ENCODE measurements at places on chromosomes 7 and 10.

DNA sequence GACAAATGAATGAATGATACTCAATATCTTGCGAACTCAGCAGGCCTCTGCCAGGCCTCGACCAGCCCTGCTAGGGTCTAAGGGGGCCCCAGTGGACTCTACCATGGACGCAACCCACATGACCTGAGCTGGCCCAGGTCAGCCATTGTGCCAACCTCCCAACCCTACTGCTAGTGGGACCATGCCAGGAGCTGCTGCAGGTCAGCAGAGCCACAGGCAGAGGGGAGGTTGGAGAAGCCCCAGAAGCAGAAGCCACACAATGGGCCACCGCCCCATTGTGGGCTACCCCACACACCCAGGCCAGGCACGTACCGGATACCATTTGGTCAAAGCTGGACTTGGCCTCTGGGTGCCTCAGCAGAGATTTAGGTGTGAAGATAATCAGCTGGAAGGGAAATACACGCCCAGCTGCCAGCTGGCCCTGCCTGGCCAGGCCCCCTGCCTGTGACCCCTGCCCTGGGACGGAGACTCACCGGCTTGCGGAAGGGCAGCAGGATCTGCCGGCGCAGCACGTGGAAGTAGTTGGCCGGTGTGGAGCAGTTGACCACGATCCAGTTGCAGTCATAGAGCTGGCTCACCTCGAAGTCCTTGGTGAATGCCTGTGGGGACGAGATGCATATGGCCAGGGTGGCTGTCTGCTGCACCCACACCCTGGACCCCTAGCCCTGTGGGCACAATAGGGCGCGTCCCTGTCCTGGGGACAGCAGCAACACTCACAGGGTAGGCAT, 24.5 kb downstream of the OGDHL start:
- no peak for DNase-seq

GRCh38 chr7:3338161-3338560, 37.1 kb downstream of the SDK1 start:
- no peak for DNase-seq

- no peak for DNase-seq
These were observed 237.4 kb downstream of the FOXP2 start for GRCh38 chr7:114652041-114652440.

- DNase-seq: no peak
These were observed 174.4 kb downstream of the ST7 start for GRCh38 chr7:117127585-117128168.

DNA sequence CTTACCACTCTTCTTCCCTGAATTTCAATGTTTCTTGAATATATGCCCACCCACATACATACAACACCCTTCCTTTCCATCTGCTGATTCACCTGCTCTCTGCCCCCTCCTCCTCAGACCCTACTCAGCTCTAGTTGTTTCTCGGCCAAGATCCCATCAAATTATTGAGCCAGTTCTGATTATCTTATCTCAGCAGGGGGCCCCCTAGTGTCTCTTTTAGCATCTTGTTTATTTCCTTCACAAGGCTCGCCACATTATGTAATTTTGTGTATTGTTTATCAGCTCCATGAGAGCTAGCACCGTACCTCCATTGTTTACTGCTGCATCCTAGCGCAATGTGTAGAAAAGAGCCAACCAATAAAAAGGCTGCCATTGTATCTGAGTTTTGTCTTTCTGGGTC, 71.9 kb downstream of the FAM13C start:
- DNase-seq: no peak

DNA sequence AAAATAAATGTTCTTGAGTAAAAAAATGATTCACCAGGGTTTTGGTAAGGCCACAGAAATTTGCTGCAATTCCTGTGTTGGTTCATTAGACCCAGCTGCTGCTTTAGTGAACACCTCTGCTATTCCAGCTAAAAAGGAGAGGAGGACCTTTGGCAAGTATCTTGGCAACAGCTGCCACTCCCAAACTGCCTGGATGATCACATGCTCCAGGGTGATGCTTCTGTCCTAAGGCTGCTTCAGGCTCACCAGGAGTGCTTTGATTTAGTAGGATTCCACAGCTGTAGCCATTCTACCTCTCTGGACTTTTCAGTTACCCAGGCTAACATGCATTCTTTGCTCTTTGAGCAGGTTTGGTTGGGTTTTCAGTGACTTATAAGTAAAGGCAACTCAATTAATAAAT, 82.6 kb upstream of the NPVF start:
- no peak for DNase-seq

DNA sequence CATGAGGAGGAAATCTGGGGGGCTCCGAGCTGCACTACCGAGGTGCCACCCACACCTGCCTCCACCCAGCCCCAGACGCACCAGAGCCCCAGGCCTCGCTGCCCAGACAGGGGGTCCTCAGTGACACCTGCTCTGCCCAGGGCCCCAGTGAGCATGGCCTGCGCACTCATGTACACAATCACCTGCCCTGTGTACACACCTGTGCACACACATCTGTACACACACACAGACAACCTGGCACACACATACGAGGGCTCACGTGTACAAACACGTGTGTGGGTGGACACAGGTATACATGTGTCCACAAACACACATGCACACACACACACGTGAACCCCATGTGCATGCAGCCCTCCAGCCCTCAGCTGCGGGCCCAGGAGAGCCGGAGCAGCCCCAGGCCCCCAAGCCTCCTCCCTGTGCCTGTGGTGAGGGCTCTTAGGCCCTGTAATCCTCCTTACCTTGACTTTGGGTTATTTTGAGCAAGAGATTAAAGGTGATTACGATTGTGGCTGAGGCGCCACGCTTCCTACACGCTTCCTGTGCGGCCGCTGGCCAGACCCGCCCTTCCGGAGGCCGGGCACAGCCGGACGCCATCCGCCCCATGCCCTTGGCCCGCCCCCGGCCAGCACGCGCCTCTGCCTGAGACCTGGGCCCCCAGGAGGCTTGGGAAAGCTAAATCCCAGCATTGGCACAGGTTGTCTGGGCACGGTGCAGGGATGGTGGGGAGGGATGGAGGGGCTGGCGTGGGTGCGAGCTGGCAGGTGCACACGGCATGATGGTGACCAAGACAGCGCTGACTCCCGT, 71.9 kb downstream of the ELFN1 start:
- DNase-seq: no peak

DNA sequence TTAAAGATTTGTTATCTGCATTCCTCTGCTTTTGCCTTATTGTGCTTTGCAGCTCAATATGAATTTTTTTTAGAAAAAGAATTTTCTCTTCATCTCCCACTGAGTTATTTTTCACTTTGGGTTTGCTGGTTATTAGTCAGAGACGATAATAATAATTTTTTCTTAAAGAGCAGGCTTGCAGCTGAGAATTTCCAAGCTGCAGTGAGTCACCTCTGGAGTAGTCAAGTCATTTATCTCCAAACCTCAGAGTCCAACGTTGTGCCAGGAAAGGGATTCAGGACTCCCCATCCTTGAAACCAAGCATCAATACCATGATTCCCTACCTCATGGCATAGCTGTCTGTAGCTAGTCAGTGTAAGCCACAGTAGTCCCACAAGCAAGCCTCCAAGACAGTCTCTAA, 15.2 kb upstream of the EGR2 start:
- DNase-seq: no peak

DNA sequence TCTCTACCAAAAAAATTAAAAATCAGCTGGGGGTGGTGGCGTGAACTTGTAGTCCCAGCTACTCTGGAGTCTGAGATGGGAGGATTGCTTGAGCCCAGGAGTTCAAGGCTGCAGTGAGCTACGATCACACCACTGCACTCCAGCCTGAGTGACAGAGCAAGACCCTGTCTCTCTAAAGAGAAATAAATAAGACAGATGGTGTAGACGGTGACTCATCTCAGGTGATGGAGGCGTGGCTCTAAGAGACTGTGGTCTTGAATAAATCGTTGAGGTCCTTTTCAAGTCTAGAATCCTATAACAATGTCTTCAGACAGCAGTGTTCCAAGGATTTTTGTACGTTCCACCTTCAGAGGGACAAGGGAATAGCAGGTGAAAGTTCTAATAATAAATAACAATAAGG, 53.8 kb upstream of the PFKFB3 start:
- no peak for DNase-seq

DNA sequence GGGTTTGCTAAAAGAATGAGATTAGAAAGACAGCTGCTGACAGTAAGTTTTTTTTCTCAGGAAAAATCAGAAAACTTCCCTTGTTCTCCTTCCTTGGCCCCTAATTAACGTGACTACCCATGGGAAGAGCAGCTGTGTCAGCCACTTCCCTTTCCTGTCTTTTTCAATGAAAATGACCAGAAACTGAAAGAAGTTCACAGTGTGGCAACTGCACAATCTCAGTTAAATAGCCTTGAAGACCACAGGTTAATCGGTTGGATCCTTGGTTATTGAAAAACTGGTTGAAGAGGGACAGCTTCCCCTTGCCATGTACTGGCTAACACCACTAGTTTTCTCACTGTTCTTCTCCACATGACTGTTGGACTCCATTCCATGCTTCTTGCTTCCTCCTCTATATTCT, 148.8 kb upstream of the AGR3 start:
- no peak for DNase-seq

DNA sequence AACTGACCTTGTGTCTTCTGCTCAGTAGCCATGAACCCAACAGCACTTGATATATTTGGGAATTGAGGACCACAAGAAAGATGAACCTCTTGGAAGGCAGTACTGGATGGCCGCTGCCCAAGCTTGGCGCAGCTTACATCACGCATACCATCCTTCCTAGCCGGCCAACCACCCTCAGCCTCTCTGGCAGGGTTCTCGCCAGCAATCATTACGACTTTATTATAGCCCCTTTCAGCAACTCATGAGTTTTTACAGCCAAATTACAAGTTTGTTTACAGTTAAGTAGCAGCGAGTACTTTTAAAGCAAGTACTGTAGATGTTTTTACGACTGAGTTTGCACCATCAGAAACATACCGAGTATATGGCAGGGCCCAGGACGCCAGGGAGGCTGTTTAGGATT, 769.1 kb downstream of the SUGCT start:
- DNase-seq: no peak

- DNase-seq: no peak
These were observed 462.1 kb upstream of the DPP6 start for GRCh38 chr7:153590136-153590535.
